Right renal cortex interstitium (tissue), 3 donors: ENCODE measurements at places on chromosomes 2 and 18.

DNA sequence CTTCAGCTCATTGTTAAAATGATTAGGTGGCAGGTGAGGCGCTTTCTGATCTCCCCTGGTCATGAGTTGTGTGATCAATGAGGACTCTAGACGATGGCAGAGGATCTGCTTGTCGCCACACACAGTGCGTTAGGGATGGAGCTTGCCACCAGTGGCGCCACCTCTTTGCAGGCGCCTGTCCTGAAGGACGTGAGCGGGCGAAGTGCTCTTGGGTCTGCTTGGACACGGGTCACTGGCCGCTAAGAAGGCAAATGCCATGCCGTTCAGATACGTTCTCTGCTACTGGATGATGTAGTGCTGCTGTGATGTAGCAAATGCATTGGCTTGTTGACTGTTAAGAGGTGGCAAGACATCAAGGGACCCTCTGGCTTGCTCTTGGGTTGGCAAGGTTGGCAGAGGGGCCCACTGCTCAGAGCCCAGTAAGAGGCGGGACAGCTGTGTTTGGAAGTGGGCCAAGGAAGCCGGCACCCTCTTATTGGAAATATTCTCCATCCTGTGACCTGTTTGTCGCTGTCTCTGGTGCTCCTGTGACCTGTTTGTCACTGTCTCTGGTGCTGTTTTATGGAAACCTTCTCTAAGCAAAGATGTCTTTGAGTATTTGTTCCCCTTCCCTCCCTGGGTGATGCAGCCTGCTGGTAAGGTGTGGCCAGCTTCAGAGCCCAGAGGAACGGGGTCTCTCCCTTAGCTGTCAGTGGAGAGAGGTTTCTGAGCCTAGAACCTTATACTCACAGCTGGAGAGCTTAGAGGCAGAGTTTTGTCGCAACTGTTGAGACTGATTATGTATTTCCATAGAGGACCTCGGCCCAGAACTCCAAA lies 14.6 kb downstream of the LDLRAD4 start:
- no peak for DNase-seq

- no peak for DNase-seq
Observed at GRCh38 chr18:361941-362310, 94.1 kb upstream of the THOC1 start.

GRCh38 chr2:37688771-37689468 lies 17.5 kb upstream of the CDC42EP3 start:
- DNase-seq = no peak

- no peak for DNase-seq
Observed at GRCh38 chr2:99883358-99883757, 259.0 kb downstream of the AFF3 start.

DNA sequence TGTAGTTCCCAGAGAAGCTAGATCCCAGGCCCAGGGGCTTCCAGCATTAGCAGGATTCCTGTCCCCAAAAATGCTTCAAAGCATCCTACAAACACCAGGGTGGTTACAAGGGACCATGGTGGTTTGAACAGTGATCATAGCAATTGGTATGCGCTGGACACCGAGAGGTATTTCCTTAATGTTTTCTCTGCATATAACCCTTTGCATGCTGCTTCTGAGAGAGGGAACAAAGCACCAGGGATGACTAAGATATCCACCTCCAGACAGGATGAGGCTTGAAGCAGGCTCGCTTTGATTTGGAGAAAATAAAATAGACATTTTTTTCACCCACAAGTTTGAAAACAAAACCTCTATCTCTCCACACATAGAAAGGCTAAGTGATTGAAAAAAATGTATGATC lies 50.5 kb upstream of the TSPYL6 start:
- no peak for DNase-seq

DNA sequence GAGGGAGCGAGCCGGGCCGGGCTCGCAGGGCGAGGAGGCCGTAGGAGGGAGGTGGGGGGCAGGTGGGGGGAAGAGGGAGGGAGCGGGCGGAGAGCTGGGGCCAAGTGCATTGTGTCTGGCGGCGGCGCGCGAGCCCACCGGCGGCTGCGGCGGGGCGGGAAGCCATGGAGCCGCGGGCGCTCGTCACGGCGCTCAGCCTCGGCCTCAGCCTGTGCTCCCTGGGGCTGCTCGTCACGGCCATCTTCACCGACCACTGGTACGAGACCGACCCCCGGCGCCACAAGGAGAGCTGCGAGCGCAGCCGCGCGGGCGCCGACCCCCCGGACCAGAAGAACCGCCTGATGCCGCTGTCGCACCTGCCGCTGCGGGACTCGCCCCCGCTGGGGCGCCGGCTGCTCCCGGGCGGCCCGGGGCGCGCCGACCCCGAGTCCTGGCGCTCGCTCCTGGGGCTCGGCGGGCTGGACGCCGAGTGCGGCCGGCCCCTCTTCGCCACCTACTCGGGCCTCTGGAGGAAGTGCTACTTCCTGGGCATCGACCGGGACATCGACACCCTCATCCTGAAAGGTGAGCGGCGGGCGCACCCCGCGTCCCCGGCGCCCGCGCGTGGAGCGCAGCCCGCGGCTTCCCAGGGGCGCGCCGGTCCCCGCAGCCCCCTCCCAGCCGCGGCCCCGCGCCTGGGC lies at the start of gene TMEM178A:
Gene TMEM178A, plus strand, starts transcription at position 107 of the 680 bp plus-strand sequence. Its CDS starts 58 bp downstream, at position 165.
- DNase-seq = no peak

- DNase-seq = no peak
Observed at GRCh38 chr2:127095784-127096183, 11.2 kb downstream of the BIN1 start.

GRCh38 chr2:174603280-174603679 lies 5.7 kb upstream of the WIPF1 start:
- DNase-seq = no peak

DNA sequence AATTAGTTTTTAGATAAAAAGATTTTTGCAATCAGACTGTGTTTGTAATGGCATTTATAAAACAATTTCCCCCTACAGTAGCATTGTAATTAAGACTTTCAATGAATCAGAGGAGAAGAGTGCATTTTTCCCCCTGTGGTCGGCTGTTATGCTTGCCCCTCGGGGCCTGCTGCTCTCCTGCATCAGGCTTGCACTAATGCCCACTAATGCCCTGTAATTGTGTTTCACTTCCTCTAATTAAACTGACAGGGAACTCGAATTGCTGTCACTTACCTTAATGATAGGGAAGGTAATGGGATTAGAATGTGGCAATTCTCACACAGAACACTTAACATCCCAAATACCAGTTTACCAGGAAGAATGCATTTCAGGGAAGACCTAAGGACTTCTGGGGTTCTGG lies 61.2 kb upstream of the LRRTM1 start:
- DNase-seq = no peak

DNA sequence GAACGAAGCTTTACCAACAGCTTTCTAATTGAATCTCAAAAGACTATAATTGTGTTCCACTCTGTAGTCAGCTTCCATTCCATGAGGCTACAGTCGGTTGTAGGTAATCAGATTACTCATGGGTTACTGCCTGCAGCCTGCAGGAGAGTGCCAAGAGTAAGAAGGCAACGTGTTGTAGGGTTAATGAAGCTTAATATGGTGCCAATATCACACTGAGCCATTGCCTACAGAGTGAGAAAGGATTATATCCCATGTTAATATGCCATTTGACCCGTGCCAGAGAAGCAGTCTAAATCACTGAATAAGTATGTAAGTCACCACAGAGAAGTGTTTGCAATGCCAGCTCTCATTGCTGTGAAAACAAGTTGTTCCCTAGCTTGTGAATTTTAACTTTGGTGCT lies 734.5 kb upstream of the ACVR2A start:
- DNase-seq = no peak

- no peak for DNase-seq
Observed at GRCh38 chr2:118982039-118982438, 40.0 kb downstream of the MARCO start.

DNA sequence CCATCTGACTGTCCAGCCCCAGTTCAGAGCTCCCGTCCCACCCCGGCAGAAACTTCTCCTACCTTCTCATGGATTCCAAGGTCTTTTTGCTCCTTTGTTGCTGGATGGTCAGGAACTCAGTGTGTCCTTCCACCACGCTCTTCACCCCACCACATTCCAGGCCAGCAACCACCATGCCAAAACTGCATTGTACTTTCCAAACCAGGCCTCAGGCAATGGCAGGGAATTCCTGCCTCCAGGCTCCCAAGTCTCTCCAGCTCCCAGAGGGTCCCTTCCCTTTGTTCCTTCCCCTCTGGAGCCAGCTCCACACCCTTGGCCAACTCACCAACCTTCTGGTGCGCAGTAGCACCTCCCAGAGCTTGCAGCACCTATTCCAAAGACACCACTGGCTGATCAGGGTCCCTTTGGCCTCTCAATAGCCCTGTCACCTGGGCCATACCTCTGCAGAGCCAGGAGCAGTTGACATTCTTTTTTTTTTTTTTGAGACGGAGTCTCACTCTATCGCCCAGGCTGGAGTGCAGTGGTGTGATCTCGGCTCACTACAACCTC lies 8.1 kb downstream of the CHMP1B start:
- no peak for DNase-seq

DNA sequence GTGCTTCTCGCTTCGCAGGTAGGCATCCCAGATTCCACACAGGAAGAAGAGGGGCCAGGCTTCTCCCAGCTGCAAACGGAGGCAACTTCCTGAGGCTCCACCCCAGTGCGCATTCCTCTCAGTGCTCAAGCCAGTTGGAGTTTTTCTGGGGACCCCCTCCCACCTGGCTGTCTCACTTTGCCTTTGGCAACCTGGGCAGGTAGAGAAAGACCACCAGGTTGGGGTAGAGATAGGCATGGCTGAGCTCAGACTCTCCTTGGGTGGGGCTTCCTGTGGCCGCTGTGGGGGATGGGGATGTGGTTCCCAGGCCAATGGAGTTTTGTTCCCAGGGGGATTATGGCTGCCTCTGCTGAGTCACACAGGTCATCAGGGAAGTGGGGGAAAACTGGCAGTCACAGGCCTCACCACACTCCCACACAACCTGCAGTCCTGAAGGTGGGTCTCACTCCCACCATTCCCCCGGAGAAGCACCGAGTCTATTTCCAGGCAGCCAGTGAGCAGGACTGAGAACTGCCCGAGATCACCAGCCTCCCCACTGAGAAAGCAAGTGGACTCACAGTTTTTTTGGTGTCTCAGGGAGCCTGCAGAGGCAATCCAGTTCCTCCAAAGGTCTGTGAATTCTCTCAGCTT lies 38.1 kb downstream of the SLC39A10 start:
- DNase-seq = no peak

GRCh38 chr2:12602661-12603060 lies 114.1 kb upstream of the TRIB2 start:
- DNase-seq = no peak

DNA sequence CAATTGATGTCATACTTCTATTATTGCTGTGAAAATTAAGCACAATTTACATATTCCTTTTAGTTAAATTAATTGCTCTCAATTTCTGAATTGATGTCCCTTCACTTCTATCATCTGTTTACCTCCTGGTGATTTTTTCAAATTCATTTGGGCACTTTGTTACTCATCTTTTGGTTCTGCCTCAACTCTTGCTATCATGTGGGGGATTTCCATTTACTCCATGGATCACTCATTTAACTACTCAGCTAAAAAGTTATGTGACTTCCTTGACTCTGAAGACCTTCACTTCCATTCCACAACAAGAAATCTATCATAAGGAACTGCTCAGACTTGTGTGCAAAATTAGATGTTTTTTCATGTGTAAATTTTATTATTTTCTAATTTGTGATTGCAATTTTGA lies 126.2 kb downstream of the EHBP1 start:
- no peak for DNase-seq

DNA sequence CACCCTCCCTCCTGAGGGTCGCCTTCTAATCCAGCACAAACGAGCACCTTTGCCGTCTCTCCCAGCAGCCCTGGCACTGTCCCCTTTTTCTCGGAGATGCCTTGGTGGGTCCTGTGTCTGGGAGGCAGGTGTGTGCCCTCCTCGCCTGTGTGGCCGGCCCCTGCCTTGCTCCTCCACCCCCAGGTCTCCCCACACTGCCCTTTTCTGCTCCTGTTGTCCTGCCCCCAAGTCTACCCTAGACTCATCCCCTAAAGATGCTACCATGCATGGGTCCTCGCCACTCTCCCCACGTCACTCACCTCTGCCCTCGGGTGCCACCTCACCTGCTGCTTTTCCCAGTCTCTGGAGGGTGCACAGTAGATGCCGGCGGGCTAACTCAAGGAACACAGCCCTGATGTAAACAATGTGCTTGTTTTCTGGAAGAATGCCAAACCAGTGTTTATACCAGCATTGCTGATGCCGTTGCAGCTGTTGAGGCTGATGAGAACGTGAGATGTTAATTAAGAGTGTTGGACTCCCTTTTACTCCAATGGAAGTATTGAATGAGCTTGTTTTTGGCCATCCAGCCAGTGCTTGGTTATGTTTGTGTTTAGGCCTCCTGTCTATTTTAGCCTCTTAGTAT lies 223.1 kb downstream of the AGAP1 start:
- no peak for DNase-seq

GRCh38 chr2:196170213-196170605 lies 1.2 kb downstream of the STK17B start:
- no peak for DNase-seq

GRCh38 chr2:74109551-74109950 lies 38.2 kb downstream of the BOLA3 start:
- DNase-seq = no peak

GRCh38 chr2:60925994-60926740 lies 44.8 kb downstream of the REL start:
- DNase-seq = no peak

GRCh38 chr18:40431071-40431985 lies 1523.7 kb upstream of the PIK3C3 start:
- no peak for DNase-seq

DNA sequence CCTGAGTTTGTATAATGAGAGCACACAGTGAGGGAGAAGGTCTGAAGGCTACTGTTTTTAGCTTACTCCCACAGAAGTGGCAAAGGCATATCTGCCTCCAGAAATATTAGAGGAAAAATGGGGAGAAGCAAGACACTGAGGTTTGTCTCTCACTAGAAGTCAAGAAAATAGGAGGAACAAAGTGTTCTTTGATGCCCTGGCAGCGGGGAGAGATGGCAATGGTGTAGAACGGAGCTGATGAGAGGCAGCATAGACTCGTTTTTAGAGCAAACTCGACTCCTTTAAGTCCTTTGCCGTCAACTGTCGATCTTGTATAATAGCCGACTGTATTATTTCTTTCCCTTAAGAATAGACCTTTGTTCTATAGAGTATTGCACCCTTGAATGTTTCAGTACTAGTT lies 73.8 kb downstream of the ANKRD44 start:
- DNase-seq = no peak

GRCh38 chr2:178530625-178531142 lies 50.4 kb downstream of the PLEKHA3 start:
- no peak for DNase-seq

DNA sequence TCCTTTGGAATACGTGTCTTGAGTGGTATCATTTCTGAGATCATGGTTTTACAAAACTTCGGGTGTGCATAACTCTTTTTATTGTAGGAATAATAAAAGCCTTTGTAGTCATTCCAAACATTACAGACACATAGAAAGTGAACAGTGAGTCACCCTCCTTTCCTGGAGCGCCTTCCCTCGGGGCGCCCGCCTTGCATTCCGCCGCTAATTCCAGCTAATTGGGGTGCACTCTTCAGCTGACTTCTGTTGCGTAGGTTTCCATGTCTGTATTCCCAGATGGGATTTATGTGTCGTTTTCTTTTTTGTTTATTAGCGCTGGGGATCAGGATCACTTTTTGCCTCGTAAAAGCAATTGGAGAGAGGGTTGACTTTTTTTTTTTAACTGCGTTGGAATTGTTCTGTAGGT lies 18.7 kb downstream of the SH3BP4 start:
- no peak for DNase-seq
